ENCODE measurements at places on chromosomes 2 and 18. TPM values are rescaled to one million over a fixed set of nuclear protein-coding genes. Genes with fewer than 3 reads are reported as not detected.

The KCNJ3 gene
- total RNA-seq, result not detected

The INHA gene
- total RNA-seq, result 3.5 TPM

The LGALSL gene
- 8.1 TPM for total RNA-seq

The MITD1 gene
- 12.3 TPM for total RNA-seq

The CPO gene
- total RNA-seq, result 0.29 TPM

The RBM45 gene
- total RNA-seq, result 4.7 TPM

The SLC30A3 gene
- total RNA-seq, result not detected

The VWA3B gene
- total RNA-seq, result not detected

The NR4A2 gene
- total RNA-seq, result 4.4 TPM

The UCN gene
- not detected for total RNA-seq

The OTOS gene
- not detected for total RNA-seq

The C2orf78 gene
- not detected for total RNA-seq

The PMAIP1 gene
- total RNA-seq, result 1.7 TPM

The ARID5A gene
- 126 TPM for total RNA-seq

The BBS5 gene
- total RNA-seq, result 8.7 TPM

All from gastrocnemius medialis (tissue), 4 donors.